ENCODE measurements at places on chromosomes 1 and 21.

GRCh38 chr21:35027563-35028450, 21.3 kb downstream of the RUNX1 start:
- DNase-seq = no peak

GRCh38 chr1:7527733-7528045, 243.4 kb upstream of the VAMP3 start:
- no peak for DNase-seq

- no peak for DNase-seq
Observed at GRCh38 chr1:172270605-172271004, 149.9 kb upstream of the C1orf105 start.

GRCh38 chr1:117284399-117285215, 73.9 kb upstream of the VTCN1 start:
- peak; percentile 60 for DNase-seq

GRCh38 chr1:181077576-181078242, 10.8 kb upstream of the IER5 start:
- DNase-seq = no peak

GRCh38 chr1:23691499-23692307, at the start of gene RPL11:
TSS of gene RPL11 (plus strand) at chr1:23691806. CDS start at chr1:23691824, 18 bp downstream.
- DNase-seq = peak; percentile 96

- no peak for DNase-seq
Observed at GRCh38 chr21:46035809-46036695, 54.5 kb downstream of the COL6A1 start.

DNA sequence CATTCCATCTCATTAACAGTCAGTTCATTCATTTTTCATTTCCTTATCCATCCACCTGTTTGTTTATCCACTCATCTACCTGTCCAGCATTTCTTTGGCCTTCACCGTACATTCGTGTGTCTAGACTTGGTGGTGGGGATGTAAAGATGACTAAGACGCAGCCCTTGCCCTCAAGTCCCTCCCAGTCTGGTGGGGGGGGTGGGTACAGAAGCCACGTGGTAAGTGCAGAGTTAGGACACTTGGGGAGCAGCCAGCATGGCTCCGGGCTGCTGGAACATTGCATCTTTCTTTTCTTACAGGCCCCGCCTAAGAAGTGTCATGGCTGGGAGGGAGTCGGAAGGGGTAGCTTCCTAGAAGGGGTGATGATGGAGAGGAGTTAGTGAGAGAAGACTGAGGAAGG, 17.2 kb downstream of the KIF26B start:
- no peak for DNase-seq

GRCh38 chr1:183198463-183198862, 12.4 kb downstream of the LAMC2 start:
- no peak for DNase-seq

DNA sequence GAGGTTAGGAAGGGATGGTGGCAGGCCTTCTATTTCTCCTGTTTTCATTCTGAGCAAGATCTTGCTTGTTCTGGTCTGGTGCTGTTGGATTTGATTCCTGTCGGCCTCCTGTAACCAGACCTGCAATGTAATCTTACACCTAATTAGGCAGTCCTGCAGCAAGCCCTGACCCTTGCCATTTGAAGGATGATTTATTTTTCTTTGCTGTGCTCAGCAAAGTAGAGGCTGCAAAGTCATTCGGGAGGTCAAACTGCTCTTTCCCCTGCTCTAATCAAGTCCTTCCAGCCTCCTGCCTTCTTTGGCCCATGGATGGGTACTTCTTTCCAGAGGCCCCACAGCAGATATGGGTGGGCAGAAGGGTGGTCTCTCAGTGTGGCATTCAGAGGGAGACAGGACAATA, 417.7 kb upstream of the USP24 start:
- no peak for DNase-seq

DNA sequence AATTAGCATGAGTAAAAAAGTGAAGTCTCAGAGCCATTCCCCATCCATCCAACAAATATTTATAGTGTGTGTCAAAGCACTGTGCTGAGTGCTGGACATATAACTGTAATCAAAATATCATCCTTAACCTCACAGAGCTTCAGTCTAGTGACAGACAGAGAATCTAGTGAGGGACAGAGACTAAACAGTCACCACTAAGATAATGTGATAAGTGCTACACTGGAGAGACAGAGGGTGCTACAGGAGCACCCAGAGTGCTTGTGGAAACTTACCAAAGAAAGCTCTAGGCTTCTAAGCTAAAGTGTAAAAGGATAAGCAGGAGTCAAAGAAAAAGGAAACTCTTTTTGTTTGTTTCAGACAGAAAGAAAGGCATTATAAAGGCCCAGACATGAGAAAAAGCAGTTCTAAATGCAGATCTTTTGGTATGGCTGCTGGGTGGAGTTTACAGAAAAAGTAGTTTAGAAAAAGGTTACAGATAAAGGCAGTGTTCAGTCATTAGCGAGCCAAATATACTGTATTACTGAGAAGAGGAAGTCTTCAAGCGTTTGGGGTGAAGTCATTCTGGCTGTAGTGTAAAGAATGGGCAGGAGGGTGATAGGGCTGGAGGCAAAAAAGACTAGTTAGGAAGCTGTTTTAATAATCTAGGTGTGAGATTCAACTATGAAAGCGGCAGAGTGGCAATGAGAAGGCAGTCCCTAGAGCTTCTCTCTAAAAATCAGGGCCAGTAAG, 83.8 kb downstream of the SCMH1 start:
- DNase-seq = no peak

GRCh38 chr1:216222288-216222687, 201.0 kb downstream of the USH2A start:
- no peak for DNase-seq

DNA sequence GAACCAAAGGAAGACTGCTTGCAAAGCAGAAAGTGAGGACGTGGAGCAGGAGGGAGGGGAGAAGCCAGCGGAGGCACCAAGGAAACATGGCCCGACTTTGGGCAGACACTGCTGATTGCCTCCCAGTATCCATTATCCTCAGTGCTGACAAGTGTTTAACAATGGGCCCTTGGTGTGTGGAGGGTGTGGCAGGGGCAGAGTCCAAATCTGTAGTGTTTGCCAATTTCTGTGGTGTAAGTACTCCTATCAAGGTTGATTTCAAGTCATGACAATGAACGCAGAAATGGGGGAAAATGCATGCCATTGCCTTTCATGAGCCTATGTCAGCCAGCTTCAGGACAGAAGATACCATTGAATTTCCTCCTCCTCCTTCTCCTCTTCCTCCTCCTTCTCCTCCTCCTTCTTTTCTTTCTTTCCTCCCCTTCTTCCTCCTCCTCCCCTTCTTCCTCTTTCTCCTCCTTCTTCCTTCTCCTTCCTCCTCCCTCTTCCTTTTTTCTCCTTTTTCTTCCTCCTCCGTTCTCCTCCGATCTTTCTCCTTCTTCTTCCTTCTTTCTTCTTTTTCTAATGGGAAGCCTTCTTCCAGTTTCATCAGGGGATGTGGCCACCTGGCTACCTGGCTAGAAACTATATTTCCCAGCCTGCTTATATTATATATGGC, 10.3 kb upstream of the PHC2 start:
- peak; percentile 81 for DNase-seq

DNA sequence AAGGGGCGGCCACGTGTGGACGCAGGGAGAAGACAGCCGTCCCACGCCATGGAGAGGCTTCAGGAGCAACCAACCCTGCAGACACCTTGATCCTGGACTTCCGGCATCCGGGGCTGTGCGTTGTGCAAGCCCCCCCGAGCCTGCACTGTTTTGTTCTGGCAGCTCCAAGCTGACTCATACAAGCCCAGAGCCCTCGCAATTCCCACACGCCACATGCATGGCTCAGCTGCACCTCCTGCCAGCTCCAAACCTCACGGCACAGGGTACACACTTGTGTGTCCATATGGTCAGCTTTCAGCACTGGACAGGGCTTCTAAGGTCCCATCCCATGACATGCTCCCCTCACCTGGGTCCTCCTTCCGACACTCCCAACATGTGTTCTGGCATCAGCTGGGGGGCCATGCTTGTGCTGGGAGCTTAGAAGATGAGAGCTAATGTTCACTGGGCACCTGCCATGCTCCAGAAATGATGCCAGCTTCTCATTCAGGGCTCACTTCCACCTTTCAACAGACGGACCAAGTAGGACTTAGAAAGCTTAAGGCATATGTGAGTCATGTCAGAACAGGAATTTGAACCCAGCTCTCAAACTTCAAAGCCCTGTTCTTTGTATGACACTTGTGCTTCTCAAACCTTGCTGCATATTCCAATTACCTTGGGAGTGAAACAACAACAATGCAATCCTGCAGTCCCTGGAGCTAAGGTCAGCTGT, 137.3 kb downstream of the PGBD5 start:
- no peak for DNase-seq

DNA sequence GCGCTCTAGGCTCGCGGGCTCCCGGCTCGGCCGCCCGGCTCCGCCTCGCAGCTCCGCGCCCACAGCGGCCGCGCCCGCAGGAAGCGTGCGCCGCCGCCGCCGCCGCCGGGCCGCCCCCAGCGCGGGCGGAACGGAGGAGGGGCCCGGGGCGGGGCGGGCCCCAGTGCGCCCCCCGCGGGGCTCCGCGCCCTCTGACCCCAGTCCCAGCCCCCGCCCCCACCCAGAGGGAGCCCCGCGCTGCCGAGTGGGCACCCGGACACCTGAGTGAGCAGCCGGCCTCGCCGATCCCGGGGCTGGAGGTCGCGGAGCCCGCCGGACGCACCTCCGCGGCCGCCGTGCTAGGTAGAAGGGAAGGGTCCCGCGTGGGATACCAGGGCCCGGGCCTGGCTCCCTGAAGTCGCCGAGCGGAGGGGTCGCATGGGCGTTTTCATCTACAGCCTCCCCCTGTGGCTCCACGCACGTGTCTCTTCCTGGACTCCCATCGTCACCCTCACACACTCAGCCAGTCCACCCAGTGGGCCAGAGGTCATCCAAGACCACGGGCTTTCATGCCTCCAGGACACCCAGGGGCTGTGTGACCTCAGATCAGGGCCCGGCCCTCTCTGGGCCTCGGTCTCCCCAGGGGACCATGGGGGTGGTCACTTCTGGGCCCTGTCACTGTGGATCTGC, at the start of gene SDC3:
SDC3 (minus strand) TSS at position 63 of the 669 bp plus-strand sequence. CDS start 172 bp downstream, outside the sequence.
- peak; percentile 41 for DNase-seq

DNA sequence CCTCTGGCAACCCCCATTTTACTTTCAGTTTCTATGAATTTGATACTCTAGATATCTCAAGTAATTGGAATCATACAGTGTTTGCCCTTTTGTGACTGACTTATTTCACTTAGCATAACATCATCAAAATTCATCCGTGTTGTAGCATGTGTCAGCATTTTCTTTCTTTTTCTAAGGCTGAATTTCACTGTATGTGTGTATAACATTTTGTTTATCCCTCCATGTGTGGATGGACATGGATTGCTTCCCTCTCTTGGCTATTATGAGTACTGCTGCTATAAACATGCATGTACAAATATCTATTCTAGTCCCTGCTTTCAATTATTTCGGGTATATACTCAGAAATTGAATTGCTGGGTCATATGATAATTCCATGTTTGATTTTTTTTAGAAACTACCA, 97.3 kb downstream of the MAP3K21 start:
- DNase-seq = no peak

DNA sequence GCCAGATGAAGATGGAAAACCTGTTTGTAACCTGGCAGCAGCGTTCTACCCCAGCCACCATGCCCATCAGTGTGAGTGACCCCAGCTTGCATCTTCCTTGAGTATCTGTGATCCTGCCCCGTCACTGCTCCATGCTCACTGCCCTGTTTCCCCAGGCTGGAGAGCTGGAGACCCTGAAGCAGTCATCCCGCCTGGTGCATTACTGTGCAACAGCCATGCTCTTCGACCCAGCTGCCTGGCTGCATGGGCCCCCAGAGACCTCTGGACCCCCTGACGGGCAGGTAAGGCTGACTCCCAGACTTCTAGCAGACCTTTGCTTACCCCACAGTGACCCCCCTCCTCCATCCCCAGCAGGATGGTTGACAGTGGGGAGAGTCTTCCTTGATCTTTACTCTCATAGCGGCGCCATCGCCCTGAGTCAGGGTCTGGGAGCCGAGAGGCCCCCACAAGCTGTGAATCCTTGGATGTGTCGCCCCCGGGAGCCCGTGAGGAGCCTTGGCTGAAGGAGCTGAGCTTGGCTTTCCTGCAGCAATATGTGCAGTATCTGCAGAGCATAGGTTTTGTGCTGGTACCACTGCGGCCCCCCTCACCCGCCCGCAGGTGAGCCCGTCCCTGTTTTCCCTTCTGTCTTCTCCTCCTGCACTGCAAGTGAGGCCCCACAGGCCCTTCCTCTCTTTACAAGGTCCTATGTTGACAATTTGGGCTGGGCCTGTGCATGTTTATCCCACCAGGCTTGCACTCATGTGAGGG, 10.4 kb downstream of the HYI start:
- DNase-seq = no peak

DNA sequence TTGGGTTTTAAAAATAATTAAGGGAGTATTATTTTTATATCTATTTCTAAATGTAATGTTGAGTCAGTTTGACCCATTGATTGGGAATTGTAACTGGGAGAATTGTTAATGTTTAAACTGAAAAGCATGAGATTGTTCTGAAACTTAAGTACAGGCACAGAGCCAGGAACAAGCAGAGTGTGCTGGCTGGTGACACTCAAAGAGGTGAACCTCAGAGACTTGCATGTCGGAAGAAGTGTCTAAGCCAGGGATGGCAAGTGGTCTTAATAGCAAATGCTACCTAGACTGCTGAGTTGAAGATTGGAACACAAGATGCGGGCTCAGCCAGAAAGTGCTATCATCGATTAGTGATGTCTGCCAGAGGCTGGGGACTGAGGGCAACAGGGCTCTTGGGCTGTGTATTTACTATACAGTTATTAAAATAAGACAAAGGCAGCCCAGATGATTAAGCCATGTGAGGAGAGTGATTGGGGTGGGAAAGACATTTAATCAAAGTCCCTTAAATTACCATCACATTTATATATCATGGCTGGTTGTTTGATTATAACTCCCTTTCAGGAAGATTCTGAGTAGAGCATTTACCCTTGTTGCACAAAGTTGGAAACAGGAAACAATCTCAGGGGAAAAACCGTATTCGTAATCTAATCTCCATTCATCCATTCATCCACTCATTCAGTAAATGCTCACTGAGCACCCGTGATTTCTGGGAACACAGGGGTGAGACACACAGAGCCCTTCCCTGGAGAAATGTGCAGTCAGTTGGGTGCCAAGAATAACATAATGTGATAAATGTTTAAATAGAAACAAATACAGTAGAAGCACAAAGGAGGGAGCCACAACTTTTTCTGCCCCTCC, 42.8 kb downstream of the C8A start:
- no peak for DNase-seq

DNA sequence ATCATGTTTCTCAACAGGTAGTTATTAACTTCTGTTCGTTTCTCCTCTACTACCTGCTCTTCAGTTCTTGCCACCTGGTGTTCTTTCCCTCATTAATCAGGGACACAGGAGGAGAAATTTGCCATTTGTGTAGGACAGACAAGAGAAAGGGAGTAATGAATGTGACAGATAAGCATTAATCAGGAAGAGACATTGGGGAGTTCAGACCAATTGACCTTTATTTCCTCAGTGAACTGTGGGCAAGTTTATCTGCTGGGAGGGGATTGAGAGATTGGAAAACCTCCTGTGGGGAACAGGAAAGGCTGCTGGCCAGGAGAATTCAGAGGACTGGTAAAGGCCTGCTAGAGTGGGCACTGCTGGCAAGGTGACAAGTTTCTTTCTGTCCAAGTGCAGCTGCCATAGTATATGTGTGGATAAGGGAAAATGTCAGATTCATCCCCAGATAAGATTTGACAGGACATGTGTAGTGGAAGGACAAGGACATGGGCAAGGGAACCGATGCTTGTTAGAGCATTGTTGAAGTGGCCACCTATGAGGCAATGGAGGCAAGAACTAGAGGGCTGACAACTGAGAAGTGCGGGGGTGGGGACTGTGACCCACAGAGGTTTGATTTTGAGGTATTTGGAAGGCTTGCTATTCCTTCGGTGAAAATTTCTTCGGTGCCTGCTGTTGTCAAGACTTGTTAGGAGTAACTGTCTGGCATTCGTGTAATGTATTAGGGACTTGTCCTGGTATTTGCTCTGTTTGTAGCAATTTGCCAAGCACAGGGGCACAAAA, 12.6 kb downstream of the SZT2 start:
- DNase-seq = no peak
